ENCODE measurements at places on chromosomes 3 and 15. TPM values are rescaled to one million over a fixed set of nuclear protein-coding genes. Genes with fewer than 3 reads are reported as not detected.

Gene CCK
- total RNA-seq = not detected

Gene PIF1
- 2.8 TPM for total RNA-seq

Gene ADAMTSL3
- not detected for total RNA-seq

Gene HRG
- total RNA-seq = not detected

Gene COL6A5
- not detected for total RNA-seq

Gene MOBP
- not detected for total RNA-seq

Gene CRYGS
- 10.3 TPM for total RNA-seq

Gene LIPH
- not detected for total RNA-seq

Gene TM4SF18
- total RNA-seq = not detected

Gene CSPG4
- 0.15 TPM for total RNA-seq

Gene SPINK8
- not detected for total RNA-seq

Gene SMCO1
- not detected for total RNA-seq

Gene ELL3
- 90.0 TPM for total RNA-seq

Gene MESP2
- total RNA-seq = not detected

DNA sequence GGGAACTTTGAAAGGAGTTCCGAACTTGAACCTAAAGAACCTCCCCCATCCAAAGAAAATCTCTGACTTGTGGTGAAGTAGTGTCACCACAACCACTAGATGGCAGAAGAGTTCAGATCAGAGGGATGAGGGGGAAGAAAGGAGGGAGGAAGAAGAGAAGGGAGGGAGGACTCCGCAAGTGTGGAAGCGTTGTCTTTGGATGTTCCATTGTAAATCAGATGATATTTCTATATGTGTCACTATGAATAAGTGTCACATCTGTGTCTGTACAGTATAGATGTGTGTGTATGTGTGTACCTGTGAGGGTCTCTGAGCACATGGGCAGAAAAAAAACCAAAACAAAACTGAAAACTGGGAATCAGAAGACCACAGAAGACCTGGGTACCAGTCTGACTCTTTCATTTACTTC is 16.9 kb downstream of the SLC24A1 start:
- DNase-seq = peak; percentile 81

GRCh38 chr3:58565621-58566397 is 11.4 kb downstream of the FAM107A start:
- no peak for DNase-seq

DNA sequence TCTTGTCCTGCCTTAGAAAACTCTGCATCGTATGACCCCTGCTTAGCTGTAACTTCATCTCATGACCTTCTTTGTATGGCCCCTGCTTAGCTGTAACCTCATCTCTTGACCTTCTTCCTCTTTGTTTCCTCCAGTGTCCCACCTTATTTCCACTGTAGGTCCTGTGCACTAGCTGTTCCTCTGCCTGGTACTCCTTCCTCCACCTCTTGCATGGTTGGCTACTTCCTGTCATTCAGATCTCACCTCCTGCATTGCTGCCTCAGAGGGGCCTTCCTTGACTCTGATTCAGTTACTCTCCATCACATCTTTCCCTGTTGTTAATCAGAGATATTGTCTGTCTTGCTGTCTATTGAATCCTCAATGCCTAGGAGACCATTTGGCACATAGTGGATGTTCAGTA is 63.2 kb downstream of the PDE8A start:
- DNase-seq = no peak

- DNase-seq = no peak
Observed at GRCh38 chr3:58539626-58540025, 2.6 kb upstream of the ACOX2 start.

- peak; percentile 44 for DNase-seq
Observed at GRCh38 chr3:20080956-20081554, 40.8 kb downstream of the KAT2B start.

- DNase-seq = no peak
Observed at GRCh38 chr15:72614810-72615532, 39.5 kb upstream of the GOLGA6B start.

DNA sequence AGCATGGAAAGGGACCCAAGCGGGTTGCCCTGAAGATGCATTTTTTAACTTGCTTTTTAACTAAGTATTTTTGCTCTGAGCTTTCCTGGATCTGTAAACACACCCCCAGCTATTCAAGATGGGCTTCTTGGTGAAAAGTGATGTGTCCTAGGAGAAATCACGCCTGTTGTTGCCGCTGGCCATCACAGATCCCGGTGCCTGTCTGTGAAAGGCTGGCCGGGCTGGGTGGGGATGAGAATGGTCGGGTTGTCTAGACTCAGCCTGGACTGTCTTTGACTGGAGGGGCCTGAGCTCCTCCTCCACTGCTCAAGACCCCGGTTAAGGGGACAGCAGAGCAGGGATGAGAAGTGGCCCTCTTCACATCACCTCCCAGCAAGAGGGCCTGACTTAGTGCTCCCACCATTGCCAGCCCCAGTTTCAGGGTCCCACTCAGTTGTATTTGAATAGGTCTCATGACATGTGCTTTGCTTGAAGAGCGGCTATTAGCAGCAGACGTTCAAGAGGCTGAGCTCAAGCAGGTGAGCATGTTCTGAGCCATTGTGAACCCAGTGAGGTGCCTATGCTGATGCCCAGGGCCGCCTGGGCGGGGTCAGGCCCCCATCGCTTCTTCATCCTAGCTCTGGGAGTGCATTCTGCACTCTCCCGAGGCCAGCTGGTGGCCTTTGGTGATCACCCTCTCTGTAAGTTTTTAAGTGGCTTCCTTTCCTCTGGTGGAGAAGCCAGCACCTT is 79.9 kb downstream of the IGF1R start:
- DNase-seq = no peak

DNA sequence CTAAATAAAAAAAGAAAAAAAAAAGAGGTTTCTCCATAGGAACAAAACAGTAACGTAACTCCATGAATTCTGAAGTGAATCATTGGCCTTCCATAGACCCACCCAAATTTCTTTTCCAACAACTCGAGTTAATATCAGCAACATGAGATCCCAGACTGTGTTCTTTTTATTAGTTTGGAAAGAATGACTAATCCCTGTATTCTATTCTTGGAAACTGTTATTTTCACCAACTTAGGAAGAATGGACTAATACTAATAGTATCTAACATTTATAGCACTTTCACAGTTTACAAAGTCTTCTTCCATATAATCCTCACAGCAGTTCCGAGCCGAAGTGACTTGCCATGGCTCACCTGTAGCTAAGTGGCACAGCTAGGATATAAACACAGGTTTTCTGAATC is 72.7 kb upstream of the SLC4A7 start:
- no peak for DNase-seq

DNA sequence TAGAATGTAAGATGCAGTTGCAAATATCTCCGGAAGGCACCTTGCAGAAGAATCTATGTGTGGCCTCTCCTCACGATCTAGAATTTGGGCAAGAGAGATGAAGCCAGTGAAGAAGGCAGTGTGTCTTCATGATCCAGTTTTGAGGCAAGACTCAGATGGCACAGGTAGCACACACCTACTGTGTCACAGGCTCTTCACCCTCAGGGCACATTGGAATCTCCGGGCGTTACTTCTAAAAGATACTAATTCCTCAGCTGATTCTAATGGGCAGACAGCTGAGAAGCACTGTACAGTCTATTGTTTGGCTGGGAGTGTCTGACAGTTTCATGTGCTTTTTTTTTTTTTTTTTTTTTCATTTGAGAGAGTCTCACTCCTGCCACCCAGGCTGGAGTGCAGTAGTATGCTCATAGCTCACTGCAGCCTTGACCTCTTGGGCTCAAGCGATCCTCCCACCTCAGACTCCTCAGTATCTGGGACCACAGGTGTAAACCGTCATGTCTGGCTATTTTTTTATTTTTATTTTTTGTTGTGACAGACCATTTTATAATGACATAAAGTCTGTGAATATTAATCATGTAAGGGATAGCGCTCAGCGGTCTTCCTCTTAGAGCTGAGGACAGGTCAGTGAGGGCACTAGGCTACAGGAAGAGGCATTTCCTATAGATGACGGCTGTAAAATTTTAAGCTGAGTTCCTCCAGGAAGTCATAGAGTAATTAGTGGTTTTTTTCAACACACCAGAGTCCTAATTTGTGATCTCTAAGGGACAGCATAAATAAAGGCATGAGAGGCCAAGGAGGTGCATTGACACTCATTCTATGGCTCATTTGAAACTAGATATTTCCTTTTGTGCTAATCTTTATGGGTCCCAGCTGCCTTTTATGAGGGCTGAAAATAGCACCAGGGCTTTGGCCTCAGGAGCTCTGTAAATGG is 4.0 kb downstream of the C3orf52 start:
- DNase-seq = no peak

GRCh38 chr15:27985099-27985498 is 114.0 kb downstream of the OCA2 start:
- DNase-seq = no peak

DNA sequence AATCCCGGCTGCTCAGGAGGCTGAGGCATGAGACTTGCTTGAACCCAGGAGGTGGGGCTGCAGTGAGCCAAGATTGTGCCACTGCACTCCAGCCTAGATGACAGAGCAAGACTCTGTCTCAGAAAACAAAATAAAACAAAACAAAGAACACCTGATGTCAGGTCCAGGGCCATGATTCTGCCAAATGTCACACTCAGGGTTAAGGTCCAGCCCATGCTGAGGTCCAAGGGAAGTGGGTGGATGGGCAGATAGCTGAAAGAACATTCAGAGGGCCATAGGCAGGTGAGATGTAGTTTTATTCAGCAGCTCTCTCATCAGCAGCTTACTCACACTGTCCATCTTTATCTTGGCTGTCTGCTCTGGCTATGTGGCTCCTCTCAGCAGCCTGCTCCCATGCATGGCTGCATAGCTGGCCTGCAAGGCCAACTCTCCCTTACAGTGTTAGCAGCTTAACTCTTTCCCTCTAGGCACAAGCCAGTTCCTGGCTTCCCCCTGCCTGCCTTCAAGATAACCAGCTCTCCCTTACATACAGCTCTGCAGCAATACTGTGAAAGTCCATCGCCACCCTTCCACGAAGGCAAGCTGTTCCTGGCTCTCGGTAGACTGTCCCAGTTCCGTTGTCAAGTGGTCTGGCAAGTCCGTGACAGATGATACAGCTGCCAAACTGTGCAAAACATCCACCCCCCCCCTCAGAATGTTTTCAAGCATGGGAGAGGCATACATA is 62.4 kb upstream of the SIAH2 start:
- DNase-seq = no peak

- no peak for DNase-seq
Observed at GRCh38 chr3:150146991-150147761, 176.5 kb upstream of the PFN2 start.

- DNase-seq = no peak
Observed at GRCh38 chr3:25584011-25584789, 80.5 kb downstream of the TOP2B start.

GRCh38 chr15:50452927-50453326 is 28.7 kb downstream of the USP8 start:
- no peak for DNase-seq
